ENCODE measurements at places on chromosomes 3 and 15. TPM values are rescaled to one million over a fixed set of nuclear protein-coding genes. Genes with fewer than 3 reads are reported as not detected.

SH3GL3 gene
- total RNA-seq: not detected

GXYLT2 gene
- total RNA-seq: 0.09 TPM

CCR8 gene
- not detected for total RNA-seq

IQCF5 gene
- not detected for total RNA-seq

GNB4 gene
- 70.5 TPM for total RNA-seq

SCAANT1 gene
- total RNA-seq: not detected

ZNF860 gene
- 3.4 TPM for total RNA-seq

Data from dermis blood vessel endothelial cell (primary cell).